HEK293T (cell line): ENCODE measurements at places on chromosomes 3 and 15.

DNA sequence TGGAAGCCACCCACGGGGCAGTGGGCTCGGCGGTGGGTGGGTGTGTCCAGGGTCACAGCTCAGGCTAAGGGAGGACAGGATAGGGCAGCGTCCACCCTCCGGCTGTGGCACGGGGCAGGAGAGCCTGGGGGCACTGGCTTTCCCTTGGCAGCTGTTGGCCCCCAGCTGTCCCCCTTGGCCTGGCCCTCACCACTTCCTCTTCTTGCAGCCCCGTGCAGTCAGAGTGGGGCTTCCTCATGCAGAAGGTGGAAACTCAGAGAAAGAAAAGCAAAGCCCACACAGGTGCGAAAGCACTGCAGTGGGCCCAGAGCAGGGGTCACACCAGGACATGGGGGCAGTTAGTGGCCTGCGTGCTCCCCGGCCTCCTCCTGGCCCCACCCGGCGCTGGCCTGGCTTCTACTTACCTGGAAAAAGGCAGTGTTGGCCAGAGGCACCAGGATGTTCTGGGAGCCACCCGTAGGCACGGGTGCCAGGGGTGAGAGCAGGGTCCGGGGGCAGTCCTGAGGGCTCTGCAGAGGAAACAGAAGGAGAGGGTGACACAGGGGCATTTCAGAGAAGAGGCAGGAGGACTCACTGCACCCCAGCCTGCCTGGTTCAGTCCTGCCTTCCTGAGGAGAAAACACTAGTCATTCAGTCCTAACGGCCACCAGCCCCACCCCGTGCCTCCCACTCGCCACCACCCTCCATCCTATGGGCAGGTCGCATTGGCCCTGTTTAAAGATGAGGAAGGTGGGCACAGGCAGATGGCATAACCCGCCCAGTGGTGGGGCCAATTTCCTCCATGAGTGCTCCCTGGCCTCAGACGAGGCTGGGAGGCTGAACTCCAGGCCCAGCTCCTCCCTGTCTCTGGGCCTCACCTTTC is 28.3 kb downstream of the PLXND1 start:
- no peak for DNase-seq

- DNase-seq: no peak
These were observed 174.1 kb downstream of the KLHL25 start for GRCh38 chr15:85620690-85621049.

- DNase-seq: no peak
These were observed 101.0 kb upstream of the CPNE4 start for GRCh38 chr3:132135628-132136333.

DNA sequence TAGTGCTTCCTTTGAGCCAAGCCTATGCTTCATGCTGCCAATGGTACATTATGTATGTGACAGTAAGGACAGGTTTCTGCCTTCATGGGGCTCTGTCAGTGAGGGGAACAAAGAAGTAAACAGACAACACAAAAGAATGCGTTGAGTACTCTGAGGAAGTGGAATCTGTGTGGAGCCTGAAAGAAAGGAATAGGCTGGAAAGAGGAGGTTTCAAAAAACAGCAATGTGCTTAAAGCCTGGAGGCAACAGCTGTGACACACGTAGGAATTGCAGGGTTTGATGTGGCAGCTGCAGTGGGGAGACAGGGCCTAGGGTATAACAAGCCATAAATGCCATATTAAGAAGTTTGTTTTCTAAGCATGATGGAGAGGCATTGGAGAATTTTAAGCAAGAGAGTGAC is 316.7 kb downstream of the CLSTN2 start:
- no peak for DNase-seq

DNA sequence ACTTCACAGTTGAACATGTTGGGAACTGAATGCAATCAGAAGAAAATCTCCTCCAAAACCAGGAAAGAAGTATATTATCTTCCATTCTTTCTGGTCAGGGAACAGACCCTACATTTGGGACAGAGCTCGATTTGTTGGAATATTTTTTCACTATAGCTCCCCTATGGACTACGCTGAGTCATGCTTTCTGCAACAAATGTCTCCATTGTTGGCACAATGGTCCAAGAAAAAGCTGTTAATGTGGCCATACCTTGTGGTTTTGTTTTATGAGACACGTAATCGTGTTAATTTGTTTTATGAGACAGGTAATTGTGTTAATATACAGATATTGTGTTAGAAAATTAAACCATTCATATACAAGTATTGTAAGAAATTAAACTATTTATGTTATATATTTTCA is 101.4 kb downstream of the TGFBR2 start:
- DNase-seq: no peak

- no peak for DNase-seq
These were observed 35.9 kb downstream of the PRR23E start for GRCh38 chr3:127228866-127229265.

- DNase-seq: no peak
These were observed 16.4 kb upstream of the SLC35G2 start for GRCh38 chr3:136802481-136802996.

GRCh38 chr3:177137774-177138705 is 59.2 kb downstream of the TBL1XR1 start:
- DNase-seq: no peak

DNA sequence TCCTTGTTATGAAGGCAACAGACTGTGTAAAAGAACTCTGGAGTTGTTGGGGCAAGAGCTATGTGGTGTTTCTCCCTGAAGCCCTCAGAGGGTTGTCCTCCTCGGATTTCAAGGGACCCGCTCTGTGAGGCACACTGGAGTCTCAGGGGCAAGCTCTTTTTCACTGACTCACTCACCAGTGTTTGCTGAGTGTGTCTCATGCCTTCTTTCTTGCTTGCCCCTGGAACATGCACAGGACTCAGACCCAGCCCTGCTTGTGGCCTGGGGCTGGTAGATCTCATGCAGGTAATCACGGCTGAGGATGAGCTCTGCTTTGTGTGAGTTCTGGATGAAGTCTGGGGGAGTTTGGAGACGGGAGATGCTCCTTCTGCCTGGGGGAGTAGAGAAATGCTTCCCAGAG is 93.7 kb downstream of the CACNA1D start:
- DNase-seq: no peak

- no peak for DNase-seq
These were observed 1374.2 kb upstream of the ALCAM start for GRCh38 chr3:103992469-103992868.

DNA sequence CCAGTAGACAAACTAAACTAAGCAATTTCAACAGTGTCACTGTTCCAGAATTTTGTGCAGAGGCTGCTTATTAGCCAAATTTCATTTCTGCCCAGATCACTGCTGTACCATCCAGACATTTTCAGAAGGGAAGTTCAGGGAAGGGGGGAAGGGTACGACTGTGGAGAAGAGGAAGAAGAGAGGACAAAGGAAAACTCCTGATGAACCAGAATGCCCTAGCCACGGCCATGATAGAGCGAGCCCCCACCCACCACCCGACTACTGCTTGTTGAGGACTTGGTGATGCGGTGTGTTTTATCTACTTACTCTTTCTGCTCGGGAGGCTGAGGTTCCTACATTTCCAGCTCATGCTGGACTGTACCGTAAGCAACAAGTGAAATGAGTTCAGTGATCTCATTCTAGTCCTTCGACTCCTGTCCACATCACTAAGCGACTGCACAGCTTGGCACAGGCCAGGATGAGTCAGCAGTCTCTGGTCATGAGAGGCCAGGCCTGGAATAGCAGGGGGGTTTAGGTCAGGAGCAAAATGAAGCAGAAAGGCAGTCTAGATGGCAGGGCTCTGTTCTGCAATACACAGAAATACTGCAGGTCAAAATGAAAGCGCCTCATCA is 330.8 kb downstream of the TIGIT start:
- DNase-seq: peak; percentile 25

DNA sequence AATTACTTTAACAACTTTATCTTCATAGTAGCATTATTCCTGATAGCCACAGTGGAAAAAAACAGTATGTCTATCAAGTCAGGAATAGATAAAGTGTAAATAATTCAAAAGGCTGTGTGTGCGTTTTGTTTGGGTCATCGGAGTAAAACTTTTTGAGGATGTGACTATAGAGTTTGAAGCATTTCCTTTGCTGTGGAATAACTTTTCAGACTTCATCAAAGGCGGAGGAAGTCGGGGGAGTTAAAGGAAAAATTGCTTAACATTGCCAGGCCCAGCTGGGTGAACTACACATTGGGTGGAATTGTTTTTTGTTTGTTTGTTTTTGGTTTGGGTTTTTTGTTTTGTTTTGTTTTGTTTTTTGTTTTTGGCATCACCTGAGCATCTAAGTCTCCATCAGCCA is 70.4 kb upstream of the CRTC3 start:
- no peak for DNase-seq

DNA sequence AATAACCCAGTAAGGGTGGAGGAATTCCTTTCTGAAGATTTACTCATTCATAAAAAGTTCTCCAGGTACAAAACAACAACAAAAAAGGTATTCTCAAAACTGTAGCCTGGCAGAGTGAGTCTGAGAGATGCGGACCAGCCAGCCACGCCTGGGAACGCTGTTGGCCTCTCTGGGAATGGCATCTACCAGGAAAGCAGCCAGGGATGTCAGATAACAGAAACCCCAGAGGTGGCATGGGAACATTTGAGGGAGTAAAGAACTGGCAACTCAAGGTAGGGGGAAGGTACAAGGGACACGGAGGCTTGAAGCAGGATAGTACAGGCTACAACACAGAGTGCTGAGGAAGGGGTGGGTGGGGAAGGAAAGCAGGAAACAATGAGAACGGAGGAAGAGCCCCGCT is 7.1 kb upstream of the AP3S2 start:
- DNase-seq: no peak
